ENCODE measurements at places on chromosomes 1 and 21. TPM values are rescaled to one million over a fixed set of nuclear protein-coding genes. Genes with fewer than 3 reads are reported as not detected.

GRCh38 chr1:146039844-146040194 is 18.3 kb upstream of the HJV start:
- no peak for DNase-seq

DNA sequence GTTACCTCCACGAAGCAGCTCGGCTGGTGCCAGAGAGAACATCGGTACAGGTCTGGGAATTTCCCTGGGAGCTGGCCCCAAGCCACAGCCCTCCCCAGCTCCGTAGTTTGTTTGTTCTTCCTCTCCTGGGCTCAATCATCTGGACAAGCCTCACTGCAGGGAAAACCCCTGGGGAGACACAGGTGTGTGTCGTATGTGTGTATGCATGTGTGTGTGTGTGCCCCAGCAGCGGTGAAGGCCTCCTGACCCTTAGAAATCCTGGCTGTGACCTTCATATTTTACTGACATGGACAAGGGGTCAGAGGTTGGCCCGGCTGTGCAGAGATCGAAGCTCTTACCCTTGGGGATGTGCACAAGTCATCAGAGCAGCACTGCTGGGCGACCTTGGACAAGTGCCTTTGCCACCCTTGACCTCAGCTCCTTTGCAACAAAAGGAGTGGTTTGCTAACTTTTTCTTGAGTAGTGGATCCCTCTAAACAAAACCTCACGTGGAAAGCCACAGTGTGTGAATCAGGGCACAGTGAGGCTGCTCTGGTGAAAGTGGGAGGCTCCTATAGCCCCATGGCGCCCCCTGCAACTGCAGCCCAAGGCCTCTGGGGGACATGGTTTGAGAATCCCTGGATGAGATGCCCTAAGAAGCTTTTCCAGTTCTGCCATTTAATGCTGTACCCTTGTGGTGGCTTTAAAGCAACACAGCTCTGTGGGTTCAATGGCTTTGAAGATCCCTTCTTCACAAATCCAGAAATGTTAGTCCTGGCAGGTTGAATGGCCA is 12.3 kb upstream of the IL22RA1 start:
- peak; percentile 19 for DNase-seq

DNA sequence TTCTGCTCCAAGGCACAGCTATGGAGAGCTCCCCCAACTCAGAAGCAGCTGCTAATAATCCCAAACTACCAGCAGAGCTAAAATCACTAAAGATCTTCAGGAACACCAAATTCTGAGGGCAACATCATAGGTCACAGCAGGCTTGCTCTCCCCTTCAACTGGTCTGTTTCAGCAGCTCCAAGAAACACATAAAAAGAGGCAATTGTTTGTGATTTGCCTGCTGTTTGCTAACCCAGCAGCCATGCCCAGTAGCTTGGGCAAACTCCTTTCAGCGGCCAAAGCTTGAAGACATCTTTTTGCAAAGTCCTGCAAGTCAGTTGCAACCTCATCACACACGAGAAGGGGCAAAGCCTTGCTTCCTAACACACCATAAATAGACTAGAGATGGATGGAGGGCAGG is 8.9 kb downstream of the ERI3 start:
- no peak for DNase-seq

GRCh38 chr1:229070168-229070567 is 200.7 kb upstream of the RAB4A start:
- DNase-seq = no peak

GRCh38 chr1:43207229-43207853 is 35.2 kb downstream of the CFAP57 start:
- peak; percentile 23 for DNase-seq

DNA sequence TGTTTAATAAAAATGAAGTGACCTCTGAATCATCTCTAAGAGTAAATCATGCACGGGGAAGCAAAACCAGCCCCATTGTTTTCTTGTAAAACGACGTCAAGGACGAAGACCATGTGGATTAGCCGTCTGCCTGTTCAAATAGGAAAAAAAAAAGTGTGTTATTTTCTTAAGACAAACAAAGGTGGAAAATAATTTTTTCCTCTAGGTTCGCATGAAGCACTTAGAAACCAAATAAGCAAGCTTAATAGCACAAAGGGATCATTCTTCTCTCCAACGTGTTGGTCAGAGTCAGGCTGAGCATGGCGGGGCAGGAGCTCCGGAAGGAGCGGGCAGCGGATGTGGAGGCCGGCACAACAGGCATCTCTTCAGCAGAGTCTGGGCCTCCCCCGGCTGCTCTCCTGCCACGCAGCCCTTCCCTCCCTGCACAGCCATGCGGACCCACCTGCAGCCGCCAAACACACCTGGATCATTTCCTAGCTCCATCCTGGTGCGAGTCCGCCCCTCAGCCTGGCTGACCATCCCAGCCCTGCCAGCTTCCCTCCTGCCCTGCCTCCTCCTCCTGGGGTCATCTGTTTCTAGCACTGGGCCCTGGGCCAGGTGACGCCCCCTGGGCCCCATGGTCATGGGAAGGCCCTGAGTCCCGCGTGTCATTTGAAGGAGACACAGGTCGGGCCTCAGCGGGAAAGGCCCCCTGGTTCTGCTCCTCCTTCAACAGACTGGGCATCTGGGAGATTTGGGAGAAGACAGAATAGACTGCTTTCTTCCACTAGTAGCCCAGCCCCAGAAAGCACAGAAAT is 40.2 kb downstream of the MX1 start:
- DNase-seq = no peak

GRCh38 chr1:49306507-49307070 is 529.9 kb upstream of the BEND5 start:
- DNase-seq = no peak

DNA sequence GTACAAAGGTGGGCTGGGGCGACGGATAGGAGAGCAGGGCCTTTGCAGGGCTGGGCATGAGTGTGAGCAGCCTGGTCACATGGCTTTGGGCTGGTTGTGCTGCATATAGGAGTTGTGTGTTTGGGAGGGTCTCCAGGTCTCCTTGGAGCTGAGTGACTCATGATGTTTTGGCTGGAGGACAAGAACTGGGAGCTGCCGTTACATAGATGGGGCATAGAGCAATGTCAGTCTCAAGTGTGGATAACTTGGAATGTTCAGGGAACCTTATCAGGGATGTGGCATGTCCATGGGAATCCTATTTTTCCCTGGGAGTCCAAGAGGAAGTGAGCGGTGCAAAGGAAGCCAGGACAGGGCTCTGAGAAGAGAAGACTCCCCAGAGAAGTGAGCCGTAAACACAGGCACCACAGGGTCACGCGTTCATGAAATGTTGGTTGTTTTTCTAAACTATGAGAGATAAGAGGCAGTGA is 136.4 kb upstream of the KCNE2 start:
- DNase-seq = no peak

- DNase-seq = no peak
Measured at GRCh38 chr21:26443291-26443690, 129.8 kb downstream of the CYYR1 start.

GRCh38 chr1:44036409-44037139 is 5.3 kb upstream of the SLC6A9 start:
- DNase-seq = peak; percentile 64

DNA sequence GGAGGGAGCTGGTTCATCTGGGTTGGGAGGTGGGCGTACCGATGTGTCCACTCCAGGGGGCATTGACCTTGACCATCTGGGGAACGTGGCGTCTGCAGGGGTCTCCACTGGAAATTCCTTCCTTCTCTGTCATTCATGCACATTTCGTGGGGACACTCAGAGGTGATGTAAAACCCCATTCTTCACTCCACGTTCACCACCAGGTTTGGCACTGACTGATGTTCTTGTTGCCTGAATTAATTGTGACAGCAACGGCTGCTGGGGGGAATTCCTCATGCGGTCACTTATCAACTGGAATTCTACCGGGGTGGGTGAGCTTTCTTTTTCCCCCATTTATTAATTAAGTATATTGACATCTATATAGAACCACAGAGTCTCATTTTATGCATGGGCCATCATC is 18.1 kb upstream of the POFUT2 start:
- DNase-seq = no peak

- DNase-seq = no peak
Measured at GRCh38 chr1:37932759-37933158, 14.1 kb downstream of the INPP5B start.

- DNase-seq = no peak
Measured at GRCh38 chr1:74205266-74205665, 7.2 kb downstream of the FPGT start.

- DNase-seq = no peak
Measured at GRCh38 chr1:14320518-14320917, 278.0 kb upstream of the KAZN start.

- no peak for DNase-seq
Measured at GRCh38 chr1:200437088-200437487, 27.3 kb upstream of the ZNF281 start.

- no peak for DNase-seq
Measured at GRCh38 chr1:10986525-10986890, 25.9 kb upstream of the TARDBP start.

- no peak for DNase-seq
Measured at GRCh38 chr1:177650947-177651346, 318.9 kb downstream of the SEC16B start.

- DNase-seq = no peak
Measured at GRCh38 chr21:27564684-27565301, 597.9 kb upstream of the ADAMTS5 start.

DNA sequence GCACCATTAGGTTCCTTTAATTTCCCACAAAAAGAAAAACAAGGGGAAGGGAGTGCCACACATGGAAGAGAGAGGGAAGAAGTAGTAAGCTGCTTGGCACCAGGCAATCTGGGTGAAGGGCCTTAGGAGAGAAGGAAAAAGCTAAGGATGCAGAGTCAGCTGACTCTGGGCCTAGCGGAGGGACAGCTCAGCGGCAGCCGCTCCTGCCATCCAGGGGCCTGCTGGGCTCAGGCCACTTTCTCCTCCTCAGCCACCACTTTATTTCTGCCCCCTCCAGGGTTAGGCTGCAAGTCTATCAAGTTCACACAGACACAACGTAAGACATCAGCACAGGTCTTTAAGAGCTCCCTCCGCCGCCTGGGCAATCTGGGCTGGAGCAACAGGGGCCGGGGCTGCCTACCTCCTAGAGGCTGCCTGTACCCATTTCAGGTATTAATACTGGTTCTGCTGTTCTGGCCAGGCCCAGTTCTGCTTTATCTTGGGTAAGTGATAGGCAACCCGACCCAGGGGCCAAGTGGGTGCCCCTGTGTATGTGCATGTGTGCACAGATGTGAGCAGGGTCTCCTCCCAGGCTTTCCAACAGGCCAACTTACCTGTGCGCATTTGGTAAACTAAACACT is 53.6 kb downstream of the SLC45A1 start:
- DNase-seq = no peak

The OR2G6 gene
- total RNA-seq = not detected

The WDR64 gene
- total RNA-seq = not detected

The BMP8B gene
- total RNA-seq = 9.5 TPM

The CRYBG2 gene
- total RNA-seq = 10.5 TPM

The PFKL gene
- total RNA-seq = 150 TPM

The RNASEL gene
- 2.9 TPM for total RNA-seq

The SH3D21 gene
- 9.3 TPM for total RNA-seq

The CADM3 gene
- not detected for total RNA-seq

The PIGR gene
- total RNA-seq = 2.6 TPM

The CLEC20A gene
- not detected for total RNA-seq

The SH2D2A gene
- total RNA-seq = 4.8 TPM

Measured in HCT116 (cell line).